ENCODE measurements at places on chromosomes 7 and 10.
A peak's percentile ranks its signal among the peaks of the same experiment; 100 is the strongest.

DNA sequence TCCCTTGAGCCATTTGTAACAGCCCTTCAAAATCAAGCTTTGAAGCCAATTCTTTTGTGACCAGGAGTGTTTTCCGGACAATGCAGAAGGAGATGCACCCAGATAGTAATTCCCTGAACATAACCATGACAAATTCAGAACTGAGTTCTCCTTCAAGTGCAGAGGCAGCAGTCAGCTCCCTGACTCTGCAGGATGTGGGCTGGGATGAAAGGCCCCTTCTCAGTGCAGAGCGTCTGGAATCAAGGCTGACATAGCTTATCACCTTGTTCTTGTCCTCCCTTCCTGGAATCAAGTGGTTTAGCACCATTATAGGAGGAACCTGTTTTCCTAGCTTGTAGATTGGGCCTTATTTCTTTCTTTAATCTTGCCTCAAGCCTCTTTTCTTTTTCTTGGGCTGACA lies 143.4 kb downstream of the SORCS3 start:
- ATAC-seq: no peak

DNA sequence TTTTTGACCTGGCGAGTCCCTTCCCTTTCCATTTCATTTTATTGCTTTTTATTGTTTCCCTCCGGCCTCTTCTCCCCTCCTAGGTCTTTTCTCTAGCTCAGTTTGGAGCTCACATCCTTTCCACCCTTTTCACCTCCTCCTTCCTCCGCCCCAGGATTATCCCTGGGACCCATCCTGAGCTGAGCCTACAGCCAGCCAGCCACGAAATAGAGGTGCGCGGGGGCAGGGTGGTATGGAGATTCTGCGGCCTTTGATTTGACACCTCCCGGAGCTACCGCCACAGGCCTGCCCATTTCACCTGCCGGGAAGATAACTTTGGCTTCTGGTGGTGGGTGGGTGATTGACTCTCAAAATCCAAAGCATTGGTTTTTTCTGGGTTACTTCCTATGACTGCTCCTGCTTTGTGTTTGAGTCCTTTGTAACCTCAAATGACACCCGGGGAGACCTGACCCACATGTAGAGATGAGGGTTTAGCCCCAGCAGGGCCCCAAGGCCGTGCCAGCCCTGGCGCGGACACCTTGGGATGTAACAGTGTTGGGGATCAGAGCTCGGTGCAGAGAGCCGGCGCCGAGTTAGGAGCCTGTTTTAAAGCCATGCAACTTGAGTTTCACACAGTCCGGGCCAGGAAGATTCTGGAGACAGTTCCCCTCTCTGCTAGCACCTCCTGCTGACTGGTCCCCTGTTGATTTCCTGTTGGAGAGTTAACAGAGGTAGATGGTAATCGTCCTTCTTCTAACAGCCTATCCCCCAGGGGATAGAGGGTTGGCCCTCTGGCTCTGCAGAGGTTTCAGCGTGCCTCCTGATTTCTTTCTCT lies 1.5 kb downstream of the DUSP5 start:
- peak; percentile 18 for ATAC-seq

- no peak for ATAC-seq
Observed at GRCh38 chr10:53331460-53331859, 558.9 kb upstream of the MBL2 start.

GRCh38 chr7:134515569-134516468 lies 11.5 kb upstream of the AKR1B10 start:
- peak; percentile 37 for ATAC-seq

- ATAC-seq: peak; percentile 77
Observed at GRCh38 chr7:148485618-148486017, 104.9 kb upstream of the C7orf33 start.

DNA sequence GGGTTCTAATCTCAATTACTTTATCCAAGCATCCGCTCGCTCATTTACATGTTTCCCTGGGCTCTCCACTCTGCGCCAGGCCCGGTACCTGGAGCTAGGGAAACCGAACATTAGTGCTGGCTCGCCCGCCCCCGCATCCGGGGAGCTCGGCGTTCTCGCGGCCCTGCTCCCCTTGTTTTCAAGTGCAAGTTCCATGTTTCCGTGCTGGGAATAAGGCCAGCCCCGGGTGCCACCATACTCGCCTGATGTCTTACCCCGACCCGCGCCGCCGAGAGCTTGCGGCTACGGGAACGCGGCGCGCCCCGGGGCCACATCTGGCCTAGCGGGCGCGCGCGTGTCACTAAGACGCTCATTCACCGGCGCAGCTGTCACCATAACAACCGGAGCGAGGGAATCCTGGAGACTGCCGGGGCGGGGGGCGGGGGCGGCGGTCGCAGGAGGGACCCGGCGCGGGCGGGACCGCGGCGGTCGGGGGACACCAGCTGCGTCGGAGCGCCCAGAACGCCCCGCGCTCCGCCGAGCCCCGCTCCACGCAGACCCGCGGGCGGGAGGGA lies at the start of gene NEURL1:
Gene NEURL1 (plus strand): TSS at position 344 of the 554 bp plus-strand sequence. CDS start 683 bp downstream, outside the sequence.
- no peak for ATAC-seq

- ATAC-seq: no peak
Observed at GRCh38 chr10:103111918-103112877, 80.9 kb downstream of the NT5C2 start.

- peak; percentile 96 for ATAC-seq
Observed at GRCh38 chr10:96513698-96514561, at the start of gene TLL2. TLL2 (minus strand) TSS chr10:96513926; CDS start chr10:96513685, 241 bp downstream.

- no peak for ATAC-seq
Observed at GRCh38 chr7:66629222-66630062, 761 bp downstream of the KCTD7 start.

DNA sequence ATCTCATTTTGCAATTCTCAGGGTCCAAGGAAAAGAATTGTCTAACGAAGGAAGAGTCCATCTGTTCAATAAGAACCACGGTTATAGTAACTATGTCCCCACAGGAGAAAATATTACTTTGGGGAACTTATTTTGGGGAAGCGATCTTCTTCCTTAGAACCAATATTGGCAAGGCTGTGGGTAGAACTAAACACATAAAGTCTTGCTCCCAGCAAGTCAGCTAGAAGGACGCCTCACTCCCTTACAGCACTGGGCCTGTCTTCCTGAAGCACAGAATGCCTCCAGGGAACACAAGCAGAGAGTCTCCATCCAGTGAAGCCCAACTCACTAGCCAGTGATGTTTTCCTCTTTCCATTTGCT lies 30.2 kb downstream of the C10orf71 start:
- no peak for ATAC-seq

DNA sequence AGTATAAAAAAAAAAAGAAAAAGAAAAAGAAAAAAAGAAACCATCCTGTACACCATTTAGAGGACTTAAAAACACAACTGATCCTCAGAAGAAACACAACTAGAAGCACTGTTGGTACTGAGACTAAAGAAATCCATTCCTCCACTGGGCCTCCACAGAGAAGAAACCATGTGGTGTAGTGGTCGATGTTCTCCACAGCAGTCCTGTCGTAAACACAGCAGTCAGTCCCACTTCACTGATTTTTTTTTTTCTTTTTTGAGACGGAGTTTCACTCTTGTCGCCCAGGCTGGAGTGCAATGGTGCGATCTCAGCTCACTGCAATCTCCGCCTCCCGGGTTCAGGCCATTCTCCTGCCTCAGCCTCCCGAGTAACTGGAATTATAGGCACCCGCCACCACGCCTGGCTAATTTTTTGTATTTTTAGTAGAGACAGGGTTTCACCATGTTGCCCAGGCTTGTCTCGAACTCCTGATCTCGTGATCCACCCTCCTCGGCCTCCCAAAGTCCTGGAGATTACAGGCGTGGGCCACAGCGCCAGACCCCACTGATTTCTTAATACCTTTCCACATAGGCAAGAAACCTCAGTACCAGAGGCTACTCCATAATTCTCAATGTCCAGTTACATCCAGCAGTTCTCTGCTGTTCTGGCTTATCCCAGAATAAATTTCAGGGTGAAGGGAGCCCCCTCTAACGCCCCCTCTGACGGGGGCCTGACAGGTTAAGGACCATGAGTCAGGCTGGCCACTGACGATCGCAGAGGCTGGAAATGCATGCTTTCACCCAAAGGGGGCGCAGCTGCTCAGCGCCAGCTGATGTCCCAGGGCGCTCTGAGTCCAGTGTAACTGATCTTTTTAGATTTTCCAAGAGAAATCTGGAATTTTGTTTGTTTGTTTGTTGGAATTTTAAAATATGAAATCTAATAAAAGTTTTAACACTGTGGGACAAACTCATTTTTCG lies 24.8 kb upstream of the FFAR4 start:
- peak; percentile 99 for ATAC-seq

DNA sequence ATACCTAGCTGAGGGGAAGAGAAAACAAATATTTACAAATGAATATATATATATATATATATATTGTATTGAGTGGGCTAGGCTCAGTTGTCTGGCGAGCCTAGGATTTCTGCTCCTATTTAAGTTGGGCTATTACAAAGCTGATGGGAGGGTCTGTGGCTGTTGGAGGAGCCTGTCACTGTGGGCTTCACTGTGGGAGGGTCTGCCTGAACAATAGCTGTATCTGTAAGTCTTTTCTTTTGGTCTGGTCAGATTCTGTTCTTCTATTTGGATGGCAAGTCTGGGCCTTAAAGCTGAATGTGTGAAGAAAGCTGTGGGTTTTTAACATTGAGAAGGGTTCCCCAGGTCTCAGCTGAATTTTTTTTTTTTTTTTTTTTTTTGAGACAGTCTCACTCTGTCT lies 220.6 kb upstream of the LYZL1 start:
- ATAC-seq: no peak

DNA sequence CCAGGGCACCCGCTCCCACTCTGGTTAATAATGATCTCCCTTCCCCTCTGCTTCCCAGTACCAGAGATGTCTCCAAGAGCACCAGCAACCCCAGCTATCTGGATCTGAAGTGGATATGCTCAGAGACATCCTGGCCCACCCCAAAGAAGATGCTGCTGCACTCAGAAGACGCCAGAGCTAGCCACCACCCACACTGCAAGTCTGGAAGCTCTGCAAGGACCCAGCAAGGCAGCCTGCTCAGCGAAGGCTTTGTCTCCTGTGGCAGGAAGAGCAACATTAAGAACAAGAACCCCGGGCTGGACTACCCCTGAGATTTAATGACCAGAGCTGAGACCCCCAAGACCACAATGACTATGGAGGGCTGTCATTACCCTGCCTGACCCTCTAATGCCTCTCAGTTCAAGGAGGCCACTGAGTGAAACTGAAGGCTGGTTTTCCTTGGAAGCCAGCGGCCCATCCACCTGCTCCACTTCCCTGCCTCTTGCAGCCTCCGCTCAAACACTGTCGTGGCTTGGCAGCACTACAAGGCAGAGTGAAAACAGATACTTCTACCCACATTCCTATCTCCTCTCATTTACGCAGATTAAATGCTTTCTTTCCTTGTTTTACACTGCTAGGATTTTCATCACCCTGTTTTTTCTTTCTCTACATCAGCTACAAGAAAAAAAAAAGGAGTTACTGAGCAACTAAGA lies 202.2 kb downstream of the SNX10 start:
- ATAC-seq: no peak

- no peak for ATAC-seq
Observed at GRCh38 chr10:129213256-129213655, 253.8 kb upstream of the MGMT start.

DNA sequence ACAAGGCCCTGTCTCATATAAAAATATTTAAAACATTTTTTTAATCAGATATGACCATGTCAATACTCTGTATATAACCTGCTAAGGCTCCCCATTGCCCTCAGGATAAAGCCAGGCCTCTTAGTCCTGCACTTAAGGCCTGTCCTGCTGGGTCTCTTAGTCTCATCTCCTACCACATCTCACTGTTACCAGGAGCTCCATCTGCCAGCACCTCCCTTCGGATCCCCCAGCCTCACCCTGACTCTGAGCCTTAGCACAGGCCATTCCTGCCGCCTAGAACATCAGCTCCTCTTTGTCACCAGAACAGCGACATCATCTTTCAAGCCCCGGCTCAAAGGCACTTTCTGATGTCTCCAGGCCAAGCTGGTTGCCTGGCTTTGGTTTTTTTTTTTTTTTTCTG lies 25.7 kb upstream of the GTF2IRD1 start:
- no peak for ATAC-seq

DNA sequence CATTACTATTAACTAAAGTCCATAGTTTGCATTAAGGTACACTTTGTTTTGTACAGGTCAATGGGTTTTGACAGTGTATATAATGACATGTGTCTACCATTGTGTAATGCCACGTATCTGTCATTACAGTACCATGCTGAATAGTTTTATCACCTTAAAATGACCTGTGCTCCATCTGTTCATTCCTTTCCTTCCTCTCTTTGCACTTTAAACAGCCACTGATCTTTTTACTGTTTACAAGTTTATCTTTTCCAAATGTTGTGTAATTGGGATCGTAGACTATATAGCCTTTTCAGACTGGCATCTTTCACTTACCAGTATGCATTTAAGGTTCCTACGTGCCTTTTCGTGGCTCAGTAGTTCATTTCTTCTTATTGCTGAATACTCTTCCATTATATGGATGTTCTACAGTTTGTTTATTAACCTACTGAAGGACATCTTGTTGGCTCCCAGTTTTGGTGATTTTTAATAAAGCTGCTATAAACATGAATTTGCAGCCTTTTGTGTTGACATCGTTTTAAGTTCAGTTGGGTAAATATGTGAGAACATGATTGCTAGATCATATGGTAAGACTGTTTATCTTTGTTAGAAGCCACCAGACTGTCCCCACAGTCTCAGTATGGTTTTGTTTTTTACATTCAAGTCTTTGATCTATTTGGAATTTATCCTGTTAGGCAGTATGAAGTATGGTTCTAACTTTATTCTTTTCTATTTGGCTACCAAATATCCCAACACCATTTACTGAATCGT lies 24.7 kb downstream of the STAM start:
- ATAC-seq: no peak

DNA sequence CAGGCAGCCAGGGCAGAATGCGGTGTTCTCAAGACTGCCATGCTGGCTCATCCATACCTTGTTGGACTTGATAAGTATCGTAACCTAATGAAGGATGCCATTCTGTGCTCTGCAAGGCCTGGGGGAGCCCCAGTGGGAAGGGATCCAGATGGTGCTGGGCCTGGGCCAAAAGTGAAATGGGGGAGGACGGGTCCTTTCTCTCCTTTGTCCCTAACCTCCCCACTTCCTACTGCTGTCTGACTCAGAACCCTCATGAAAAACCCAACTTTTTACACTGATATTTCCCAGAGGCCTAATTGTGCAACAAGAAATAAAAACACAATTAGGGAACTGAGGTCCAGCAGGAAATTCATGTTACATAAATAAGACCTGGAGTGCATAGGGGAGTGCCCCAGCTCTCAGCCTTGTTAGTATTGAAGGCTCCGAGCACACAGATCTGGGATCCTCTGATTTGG lies 193.7 kb upstream of the SVIL start:
- no peak for ATAC-seq

DNA sequence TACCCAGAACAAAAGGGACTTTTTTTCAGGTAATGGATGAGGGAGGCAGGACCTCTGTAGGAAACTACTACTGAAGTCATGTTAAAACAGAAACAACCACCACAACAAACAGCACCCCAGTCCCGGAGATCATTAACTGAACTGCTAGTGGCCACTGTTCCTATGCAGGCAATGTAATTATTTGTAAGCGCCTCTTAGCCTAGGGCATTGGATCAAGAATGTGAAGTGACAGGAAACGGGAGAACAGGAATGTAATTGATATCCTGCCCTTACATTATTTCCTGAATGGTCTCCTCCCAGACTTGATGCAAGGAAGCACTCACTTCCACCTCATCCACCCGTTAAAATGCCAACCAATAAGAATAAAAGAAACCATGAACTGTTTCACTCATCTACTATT lies 16.7 kb upstream of the GAD2 start:
- ATAC-seq: no peak
